Cortex of kidney (tissue), 1 donor: ENCODE measurements at places on chromosomes 11 and 22.

- DNase-seq, result no peak
Observed at GRCh38 chr11:119320776-119321524, 4.0 kb upstream of the MCAM start.

GRCh38 chr11:8267280-8267679, 3.6 kb upstream of the LMO1 start:
- no peak for DNase-seq

- no peak for DNase-seq
Observed at GRCh38 chr11:44893308-44893822, 57.3 kb downstream of the TP53I11 start.

DNA sequence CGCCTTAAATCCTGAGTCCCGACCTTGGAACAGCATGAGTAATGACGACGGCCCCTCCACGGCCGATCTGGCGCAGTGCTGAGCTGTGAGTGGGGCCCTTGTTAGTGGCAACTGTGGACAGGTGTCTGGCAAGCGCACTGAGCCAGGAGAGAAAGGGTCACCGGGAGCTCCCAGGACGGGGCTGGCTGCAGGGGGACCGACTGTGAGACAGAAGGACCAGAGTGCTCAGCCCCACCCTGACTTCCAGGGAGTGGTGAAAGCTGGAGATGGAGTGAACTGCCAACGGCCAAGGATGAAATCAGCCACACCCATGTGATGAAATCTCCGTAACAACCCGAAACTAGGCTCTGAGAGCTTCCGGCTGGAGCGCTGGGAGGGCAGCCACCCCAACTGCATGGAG, 228.6 kb downstream of the BRD1 start:
- no peak for DNase-seq

DNA sequence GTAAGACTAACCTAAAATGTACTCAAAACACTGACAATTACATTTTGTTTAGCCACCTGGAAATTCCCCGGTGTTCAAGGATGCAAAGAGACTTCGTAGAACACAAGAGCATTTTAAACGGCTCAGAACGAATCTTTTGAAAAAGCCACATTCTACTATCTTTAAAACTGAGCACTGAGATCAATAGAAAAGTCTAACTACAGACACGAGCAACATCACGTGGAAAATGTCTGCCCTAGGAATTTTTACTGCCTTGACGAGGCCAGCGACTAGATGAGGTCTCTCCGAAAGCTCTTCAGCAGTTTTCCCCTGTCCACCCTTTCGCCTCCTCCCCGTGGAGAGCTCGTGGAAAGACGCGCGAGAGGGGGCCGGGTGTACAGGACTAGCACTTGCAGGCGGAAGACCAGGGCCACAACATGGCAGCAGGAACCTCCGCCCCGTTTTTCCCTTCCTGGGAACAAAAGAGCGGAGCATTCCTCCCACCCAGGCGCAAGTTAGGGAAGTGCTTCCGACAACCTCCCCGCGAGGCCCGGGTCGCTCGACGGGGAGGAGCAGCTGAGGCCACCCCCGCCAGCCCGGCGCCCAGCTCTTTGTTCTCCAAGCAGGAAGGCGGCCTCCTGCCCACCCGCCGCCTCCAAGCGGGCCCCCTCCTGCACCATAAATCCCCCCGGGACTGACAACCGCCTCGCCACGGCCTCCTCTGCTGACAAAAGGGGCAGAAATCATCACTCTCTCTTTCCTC, 1.1 kb downstream of the EIF4G2 start:
- DNase-seq, result no peak

GRCh38 chr22:50506611-50507420, 686 bp downstream of the LMF2 start:
- no peak for DNase-seq

DNA sequence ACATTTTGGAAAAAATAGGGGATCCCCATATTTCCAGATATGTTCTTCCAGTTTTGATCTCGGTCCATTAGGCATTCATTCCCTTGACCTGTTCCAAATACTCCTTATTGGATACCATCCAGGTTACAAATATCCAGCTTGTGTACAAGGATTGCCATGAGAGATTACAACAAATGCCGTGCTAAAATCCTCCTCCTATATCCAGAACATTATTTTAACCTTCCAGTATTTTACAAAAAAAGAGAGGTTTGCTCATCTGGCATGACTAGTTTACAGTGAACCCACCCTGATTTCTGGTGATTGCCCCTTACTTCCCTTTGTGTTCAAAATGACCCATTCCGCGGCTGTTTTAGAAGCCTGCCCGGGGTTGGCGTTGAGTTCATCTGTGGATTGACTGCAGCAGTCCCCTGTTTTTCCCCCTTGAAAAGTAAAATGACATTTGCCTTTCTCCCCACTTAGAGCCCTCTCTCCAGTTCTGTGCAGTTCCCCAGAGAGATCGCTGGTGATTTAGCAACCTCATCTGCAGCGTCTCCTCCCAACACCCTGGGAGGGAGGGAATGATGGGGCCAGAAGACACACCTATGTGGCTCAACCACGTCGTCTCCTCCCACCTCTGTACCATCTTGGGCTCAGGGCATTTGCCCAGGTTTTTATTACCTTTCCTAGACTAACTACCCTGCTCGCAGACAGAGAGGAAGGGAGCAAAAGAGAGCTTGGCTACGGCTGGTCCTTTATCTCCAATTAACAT, 73.6 kb downstream of the DSCAML1 start:
- DNase-seq, result no peak
